Thoracic aorta (tissue), 2 donors: ENCODE measurements at places on chromosomes 11 and 22.

GRCh38 chr11:2400762-2401435 lies 349 bp downstream of the TSSC4 start:
- H3K4me1 ChIP-seq: peaks cover 15% of the 10 kb centered on the region
- no peaks in the 10 kb centered on the region for H3K27me3 ChIP-seq
- DNase-seq: no peak

GRCh38 chr11:73114110-73114834 lies 27.8 kb downstream of the FCHSD2 start:
- H3K36me3 ChIP-seq: no peaks in the 10 kb centered on the region
- H3K27ac ChIP-seq: no peak overlapping the region
- H3K4me3 ChIP-seq: no peak overlapping the region
- no peak for DNase-seq
- H3K27me3 ChIP-seq: no peaks in the 10 kb centered on the region
- H3K4me1 ChIP-seq: no peaks in the 10 kb centered on the region

DNA sequence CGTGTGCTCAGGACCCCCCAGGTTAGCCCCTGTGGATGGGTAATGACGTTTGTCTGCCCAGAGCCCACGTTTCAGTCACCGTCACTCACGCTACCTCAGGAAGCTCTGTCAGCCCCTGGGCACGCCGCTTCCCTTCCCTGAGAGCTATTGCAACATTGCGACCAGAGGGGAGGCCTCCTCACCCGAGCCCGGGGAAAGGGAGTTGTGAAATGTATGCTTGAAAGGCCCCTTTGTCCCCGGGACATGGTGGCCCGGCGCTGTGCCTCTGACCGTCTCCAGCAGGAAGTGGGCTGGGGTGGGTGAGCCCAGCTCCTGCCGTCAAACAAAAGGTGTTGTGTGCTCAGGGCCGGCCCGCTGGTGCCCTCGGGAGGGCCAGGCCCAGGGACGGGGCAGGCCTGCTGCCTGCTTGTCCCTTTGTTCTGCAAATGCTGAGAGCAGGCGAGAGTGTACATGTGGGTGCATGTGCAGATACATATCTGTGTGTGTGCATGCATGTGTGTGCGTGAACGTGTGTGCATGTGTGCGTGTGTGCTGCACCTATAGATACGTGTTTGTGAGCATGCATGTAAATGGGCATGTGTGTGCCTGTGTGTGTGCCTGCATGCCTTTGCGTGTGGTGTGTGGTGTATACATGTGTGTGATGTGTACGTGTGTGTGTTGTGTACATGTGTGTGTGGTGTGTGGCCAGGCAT lies 1125.0 kb downstream of the BRD1 start:
- no peaks in the 10 kb centered on the region for H3K27me3 ChIP-seq
- H3K27ac ChIP-seq: no peak overlapping the region
- H3K4me1 ChIP-seq: no peaks in the 10 kb centered on the region
- no peak for DNase-seq
- no peak overlapping the region for H3K4me3 ChIP-seq

DNA sequence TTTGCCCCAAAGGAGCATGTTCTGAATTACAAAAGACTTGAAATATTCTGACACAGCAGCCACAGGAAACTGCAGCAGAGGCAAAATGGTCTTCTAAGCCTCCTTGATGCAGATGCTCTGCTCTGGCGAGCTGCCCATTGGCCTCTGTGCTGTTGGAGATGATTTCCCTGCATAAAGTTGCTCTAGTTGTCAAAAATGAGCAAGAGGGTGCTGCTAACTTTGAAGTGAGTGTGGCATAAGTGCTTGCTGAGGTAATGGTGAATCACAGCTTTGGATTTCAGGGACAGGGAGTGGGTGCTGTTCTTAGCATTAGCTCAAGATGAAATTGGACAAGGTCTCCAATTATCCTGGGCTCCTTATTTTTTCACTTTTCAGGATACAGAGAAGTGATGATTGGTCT lies 435.4 kb downstream of the TMEM135 start:
- DNase-seq: no peak
- no peaks in the 10 kb centered on the region for H3K36me3 ChIP-seq
- H3K4me3 ChIP-seq: no peak overlapping the region

- H3K27ac ChIP-seq: no peak overlapping the region
- H3K27me3 ChIP-seq: no peaks in the 10 kb centered on the region
- H3K4me3 ChIP-seq: no peak overlapping the region
Measured at GRCh38 chr22:23688571-23688970, 2.2 kb upstream of the RGL4 start.

GRCh38 chr22:30612789-30613188 lies 5.8 kb downstream of the TCN2 start:
- no peak overlapping the region for H3K4me3 ChIP-seq
- no peaks in the 10 kb centered on the region for H3K27me3 ChIP-seq

- no peak overlapping the region for H3K27ac ChIP-seq
- no peak for DNase-seq
Measured at GRCh38 chr22:37493979-37494378, 7.8 kb upstream of the MFNG start.

DNA sequence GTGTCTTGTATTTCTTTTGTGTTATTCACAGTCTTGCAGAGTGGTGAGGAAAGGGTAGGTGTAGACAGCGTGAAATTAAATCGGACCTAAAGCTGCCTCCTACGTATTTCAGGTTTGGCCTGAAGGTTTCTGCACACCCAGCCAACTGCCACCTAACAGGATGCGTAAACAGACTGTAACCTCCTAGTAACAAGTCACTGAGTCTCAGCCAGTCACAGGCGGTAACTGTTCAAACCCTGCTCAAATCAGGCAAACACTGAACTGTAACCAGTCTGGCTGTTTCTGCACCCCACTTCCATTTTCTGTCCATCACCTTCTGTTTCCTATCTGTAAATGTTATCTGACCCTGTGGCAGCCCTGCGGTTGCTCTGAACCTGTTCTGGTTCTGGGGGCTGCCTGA lies 87.1 kb downstream of the ADAMTS15 start:
- no peaks in the 10 kb centered on the region for H3K27me3 ChIP-seq
- H3K4me3 ChIP-seq: no peak overlapping the region
- no peaks in the 10 kb centered on the region for H3K36me3 ChIP-seq
- H3K27ac ChIP-seq: no peak overlapping the region
- no peaks in the 10 kb centered on the region for H3K4me1 ChIP-seq

GRCh38 chr11:134668076-134668475 lies 256.0 kb upstream of the B3GAT1 start:
- H3K4me1 ChIP-seq: no peaks in the 10 kb centered on the region
- no peak overlapping the region for H3K27ac ChIP-seq
- no peak overlapping the region for H3K4me3 ChIP-seq
- no peaks in the 10 kb centered on the region for H3K27me3 ChIP-seq
- no peaks in the 10 kb centered on the region for H3K36me3 ChIP-seq
- DNase-seq: no peak

GRCh38 chr11:113831314-113831713 lies 44.1 kb downstream of the USP28 start:
- H3K27me3 ChIP-seq: no peaks in the 10 kb centered on the region
- H3K27ac ChIP-seq: no peak overlapping the region
- DNase-seq: no peak
- no peaks in the 10 kb centered on the region for H3K4me1 ChIP-seq
- no peaks in the 10 kb centered on the region for H3K36me3 ChIP-seq

- no peak overlapping the region for H3K27ac ChIP-seq
- no peaks in the 10 kb centered on the region for H3K36me3 ChIP-seq
- H3K4me3 ChIP-seq: no peak overlapping the region
- no peak for DNase-seq
Measured at GRCh38 chr11:106463796-106464201, 386.3 kb downstream of the AASDHPPT start.

DNA sequence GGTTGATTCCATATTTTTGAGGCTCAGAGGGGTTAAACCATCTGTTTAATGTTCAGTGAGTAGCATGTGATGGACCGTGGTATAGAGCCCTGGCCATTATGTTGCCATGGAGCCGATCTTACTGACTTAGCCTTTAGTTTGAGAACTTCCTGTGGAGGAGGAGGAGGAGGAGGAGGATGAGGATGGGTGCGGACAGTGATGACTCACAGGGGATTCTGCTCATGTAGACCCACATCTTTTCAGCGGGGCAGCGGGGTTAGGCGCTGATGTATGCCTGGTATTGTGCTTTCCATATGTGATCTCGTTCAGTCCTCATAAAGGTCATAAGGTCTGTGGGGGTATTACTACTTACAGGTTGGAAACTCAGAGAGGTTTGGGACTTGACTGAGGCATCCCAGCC lies 13.9 kb downstream of the STX3 start:
- no peak overlapping the region for H3K4me3 ChIP-seq
- peaks cover 6% of the 10 kb centered on the region for H3K4me1 ChIP-seq
- H3K27ac ChIP-seq: no peak overlapping the region
- H3K36me3 ChIP-seq: peaks cover 6% of the 10 kb centered on the region
- no peak for DNase-seq
- H3K27me3 ChIP-seq: no peaks in the 10 kb centered on the region

DNA sequence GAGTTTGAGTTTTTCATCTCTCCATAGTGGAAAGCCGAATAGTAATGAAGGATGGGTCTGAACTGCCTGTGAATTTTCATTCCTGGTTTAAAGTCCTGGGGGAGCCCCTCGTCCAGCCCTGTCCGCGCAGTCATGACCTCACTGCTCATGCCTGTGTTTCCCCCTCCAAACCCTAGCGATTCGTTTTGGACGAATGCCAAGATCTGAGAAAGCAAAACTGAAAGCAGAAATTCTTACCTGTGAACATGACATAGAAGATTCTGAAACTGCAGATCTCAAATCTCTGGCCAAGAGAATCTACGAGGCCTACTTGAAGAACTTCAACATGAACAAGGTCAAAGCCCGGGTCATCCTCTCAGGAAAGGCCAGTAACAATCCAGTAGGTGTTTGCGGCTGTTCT lies 30.5 kb downstream of the CDPF1 start:
- no peaks in the 10 kb centered on the region for H3K27me3 ChIP-seq
- no peak overlapping the region for H3K4me3 ChIP-seq
- H3K36me3 ChIP-seq: peaks cover 50% of the 10 kb centered on the region
- no peaks in the 10 kb centered on the region for H3K4me1 ChIP-seq
- no peak overlapping the region for H3K27ac ChIP-seq

DNA sequence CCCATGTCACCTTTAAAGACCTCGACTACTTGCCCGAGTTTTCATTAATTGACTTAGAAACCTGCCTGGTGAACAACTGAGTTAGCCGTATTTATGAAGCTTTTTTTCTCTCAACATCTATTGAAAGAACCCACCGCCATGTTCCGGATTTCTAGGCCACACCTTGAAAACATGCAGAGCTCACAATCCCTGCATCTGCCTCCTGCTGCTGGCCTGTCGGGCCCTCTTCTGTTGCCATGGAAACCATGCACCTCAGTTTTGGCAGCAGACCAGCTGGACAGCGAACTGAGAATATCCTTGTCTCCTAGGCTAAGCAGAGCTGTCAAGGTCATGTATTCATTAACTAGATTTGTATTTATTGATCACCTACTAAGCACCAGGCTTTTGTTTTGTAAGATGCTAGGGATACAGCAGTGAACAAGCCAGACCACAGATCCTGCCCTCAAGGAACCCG lies 4.3 kb upstream of the PATZ1 start:
- no peak overlapping the region for H3K4me3 ChIP-seq
- no peaks in the 10 kb centered on the region for H3K36me3 ChIP-seq
- H3K27ac ChIP-seq: no peak overlapping the region
- H3K27me3 ChIP-seq: no peaks in the 10 kb centered on the region
- DNase-seq: no peak
- H3K4me1 ChIP-seq: no peaks in the 10 kb centered on the region

GRCh38 chr11:12066056-12066798 lies 44.2 kb upstream of the MICAL2 start:
- H3K27ac ChIP-seq: peak overlapping the region; percentile 63
- H3K27me3 ChIP-seq: no peaks in the 10 kb centered on the region
- peak; percentile 49 for DNase-seq
- no peaks in the 10 kb centered on the region for H3K36me3 ChIP-seq
- H3K4me1 ChIP-seq: peaks cover 11% of the 10 kb centered on the region
- no peak overlapping the region for H3K4me3 ChIP-seq

DNA sequence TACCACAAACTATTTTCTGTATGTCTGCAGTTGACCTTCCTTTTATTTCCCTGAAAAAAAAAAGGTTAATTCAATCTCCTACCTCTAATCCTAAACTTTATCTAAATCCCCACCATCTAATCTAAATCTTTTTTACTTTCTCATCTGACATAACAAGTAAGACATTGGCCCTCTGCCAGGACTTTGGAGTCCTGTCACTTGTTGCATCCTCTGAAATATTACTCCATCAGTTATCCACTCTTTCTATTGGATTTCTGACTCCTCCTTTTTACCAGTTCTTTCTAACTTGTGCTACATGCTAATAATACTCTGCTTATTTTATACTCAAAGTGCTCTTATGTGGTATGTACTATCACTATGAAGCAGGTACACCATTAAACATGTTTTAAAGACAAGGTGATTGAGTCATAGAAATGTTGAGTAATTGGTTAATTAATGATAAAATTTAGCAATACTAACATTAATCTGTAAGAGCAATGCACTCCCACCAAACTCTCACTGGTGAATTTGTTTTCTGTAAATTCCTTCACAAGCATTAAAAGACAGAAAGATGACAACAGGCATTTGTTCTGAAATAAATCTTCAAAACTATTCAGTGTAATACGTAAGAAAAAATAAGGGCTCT lies 914.2 kb upstream of the RAG2 start:
- H3K4me3 ChIP-seq: no peak overlapping the region
- H3K36me3 ChIP-seq: no peaks in the 10 kb centered on the region
- DNase-seq: no peak
- H3K27ac ChIP-seq: no peak overlapping the region

DNA sequence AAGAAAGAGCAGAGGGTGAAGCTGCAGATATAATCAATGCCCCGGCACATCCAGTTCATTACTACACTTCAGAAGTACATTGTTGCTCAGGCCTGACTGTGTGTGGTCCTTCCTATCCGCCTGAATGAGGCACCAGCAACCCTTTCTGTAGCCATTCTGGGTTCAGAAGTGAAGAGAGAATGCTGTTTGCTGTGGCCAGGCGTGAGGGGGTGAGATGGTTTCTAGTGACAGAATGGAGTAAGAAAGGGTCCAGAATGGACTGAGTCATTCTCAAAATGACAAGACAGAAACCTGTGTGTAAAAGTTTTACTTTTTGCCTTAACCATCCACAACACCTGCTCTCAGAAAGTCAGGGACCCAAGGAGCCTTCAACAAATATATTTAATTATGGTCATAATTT lies 334.8 kb downstream of the GUCY1A2 start:
- H3K36me3 ChIP-seq: no peaks in the 10 kb centered on the region
- no peak for DNase-seq
- H3K4me1 ChIP-seq: no peaks in the 10 kb centered on the region
- H3K27ac ChIP-seq: no peak overlapping the region
- H3K4me3 ChIP-seq: no peak overlapping the region
- H3K27me3 ChIP-seq: no peaks in the 10 kb centered on the region

- H3K4me3 ChIP-seq: no peak overlapping the region
- no peak for DNase-seq
- H3K36me3 ChIP-seq: no peaks in the 10 kb centered on the region
- H3K27ac ChIP-seq: no peak overlapping the region
- H3K27me3 ChIP-seq: no peaks in the 10 kb centered on the region
- H3K4me1 ChIP-seq: peaks cover 10% of the 10 kb centered on the region
Measured at GRCh38 chr11:12448131-12448939, 71.0 kb downstream of the PARVA start.
